Activated naive CD4-positive, alpha-beta T cell treated with Interleukin-2 at 50 U/mL for 16 hours (primary cell): ENCODE measurements at places on chromosomes 3 and 15.

DNA sequence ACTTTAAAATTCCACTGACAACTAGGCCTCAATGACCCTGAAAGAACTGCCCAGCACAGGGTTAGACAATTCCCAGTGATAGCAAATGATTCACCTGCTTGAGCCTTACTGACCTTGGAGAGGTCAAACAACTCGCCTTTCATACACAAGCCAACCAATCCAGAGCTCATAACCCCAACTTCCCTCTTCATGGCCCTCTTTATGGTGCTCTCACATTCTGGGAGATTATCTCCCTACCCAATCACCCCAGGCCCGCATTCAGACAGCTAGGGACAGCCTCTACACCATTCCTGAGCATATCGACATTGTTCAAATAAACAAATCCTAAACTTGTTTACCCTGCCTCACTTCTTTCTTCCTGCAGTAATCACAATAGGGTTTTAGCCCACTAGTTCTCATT is 32.2 kb upstream of the COLQ start:
- DNase-seq, result no peak

- no peak for DNase-seq
Observed at GRCh38 chr3:51268132-51268531, 117.0 kb upstream of the MANF start.

DNA sequence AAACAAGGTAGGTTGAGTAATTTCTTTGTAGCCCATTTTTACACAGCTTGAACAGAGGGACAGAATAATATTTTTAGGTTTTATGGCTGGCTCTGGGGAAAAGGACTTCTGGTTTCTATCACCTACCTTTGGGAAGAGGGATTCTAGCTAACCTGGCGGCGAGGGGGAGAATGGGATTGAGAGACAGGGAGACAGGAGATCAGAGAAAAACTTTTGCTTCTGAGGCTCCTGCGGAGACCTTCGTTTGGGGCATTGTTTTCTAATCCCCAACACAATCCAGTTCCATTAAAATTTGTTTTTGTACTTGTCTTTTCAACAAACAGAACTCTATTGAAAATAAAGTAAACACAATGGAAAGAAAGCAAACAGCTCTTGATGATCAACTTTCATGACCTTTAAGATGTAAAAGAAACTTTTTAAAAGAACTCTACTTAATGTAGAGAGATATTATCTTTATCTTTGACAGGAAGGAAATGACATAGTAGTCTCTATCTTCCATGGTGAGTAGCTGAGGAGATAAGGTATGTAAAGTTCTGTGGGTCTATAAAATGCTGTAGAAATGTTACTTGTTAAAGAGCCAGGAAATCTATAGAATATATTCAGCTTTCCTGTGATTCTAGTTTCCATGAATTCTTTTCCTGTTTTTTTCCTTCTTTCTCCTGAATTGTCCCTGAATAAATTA is 37.0 kb upstream of the P2RY1 start:
- DNase-seq, result no peak

GRCh38 chr3:156151824-156152428 is 31.5 kb downstream of the KCNAB1 start:
- peak; percentile 56 for DNase-seq
